ENCODE measurements at places on chromosomes 5 and 9.
A peak's percentile ranks its signal among the peaks of the same experiment; 100 is the strongest.

- no peak for DNase-seq
Observed at GRCh38 chr9:88587182-88587581, 52.2 kb downstream of the NXNL2 start.

DNA sequence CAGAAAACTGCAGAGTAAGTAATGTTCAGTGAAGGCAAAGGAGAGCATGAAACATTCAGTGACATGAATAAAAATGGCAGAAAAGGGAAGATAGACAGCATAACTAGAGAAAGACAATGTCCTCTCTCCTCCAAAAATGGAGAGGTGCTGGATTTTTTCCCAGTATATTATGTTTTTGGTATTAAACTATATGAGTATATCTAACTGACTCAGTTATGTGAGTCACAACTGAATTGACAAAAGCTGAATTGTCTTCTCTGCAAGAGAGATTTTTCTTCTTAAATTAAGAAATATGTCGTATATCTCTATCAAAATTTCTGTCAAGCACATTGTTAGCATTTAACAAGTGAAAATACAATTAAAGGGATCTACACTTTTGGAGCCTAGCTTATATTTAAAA is 375.1 kb downstream of the CHSY3 start:
- no peak for DNase-seq

DNA sequence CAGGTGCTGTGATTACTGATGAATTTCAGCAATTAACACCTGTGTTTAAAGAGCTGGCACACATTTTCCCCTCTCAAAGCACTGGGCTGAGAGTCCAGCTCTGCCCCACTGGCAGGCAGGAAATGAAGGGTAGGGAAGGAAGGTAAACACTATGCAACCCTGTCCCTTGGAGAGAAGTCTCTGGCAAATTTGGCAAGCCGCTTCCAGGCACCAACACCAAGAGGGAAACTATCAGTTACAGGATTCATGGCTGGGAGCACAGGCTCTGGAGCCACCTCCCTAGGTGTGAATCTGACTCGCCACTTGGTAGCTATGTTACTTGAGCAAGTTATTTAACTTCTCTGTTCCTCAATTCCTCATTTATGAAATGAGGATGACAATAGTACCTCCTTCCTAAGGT is 3.3 kb downstream of the ANKS6 start:
- no peak for DNase-seq

- DNase-seq: no peak
Observed at GRCh38 chr5:125894383-125894782, 528.8 kb upstream of the GRAMD2B start.

- no peak for DNase-seq
Observed at GRCh38 chr5:148268566-148268965, at the start of gene SPINK13. TSS of gene SPINK13 (plus strand) at chr5:148268794. CDS start at chr5:148270073, 1,279 bp downstream.

DNA sequence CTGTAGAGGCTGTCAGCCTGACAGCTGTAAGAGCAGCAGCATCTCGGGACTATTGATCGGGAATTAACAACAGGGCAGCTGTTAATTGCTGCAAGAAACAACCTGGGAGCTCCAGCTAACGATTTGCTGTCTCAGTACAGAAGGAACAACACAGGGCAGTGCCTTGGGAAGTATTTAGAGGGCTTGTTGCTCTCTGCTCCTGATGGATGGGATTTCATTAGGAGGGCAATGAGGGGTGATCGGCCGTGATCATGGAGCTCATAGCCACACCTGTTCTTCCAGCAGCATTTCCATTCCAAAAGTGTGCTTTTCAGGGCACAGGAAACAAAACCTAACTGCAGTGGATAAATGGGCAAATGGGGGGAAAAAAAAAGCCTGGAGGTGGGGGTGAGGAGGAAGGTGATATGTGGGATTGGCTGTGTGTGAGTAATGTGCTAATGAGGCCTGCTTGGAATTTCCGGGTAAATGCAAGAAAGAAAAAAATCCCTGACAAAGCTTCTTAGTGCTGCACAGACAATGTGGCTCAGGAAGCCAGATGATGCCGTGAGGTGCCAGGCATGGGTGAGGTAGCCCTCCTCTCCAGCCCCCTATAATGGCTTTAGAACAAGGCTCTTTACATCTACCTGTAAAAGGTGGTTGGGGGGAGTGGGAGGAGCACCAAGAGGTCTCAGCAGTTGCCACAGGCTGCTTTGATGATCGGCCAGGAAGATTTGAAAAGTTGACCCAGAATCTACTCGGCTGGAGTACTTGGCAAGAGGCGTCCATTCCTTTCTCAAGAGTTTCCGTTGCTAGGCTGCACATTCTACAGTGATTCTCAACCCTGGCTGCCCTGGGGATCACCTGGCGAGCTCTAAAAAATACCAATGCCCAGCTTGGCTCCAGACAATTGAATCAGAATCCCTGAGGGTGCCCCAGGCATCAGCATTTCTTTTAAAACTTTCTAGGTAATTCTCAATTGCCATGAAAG is 139.5 kb upstream of the KLF9 start:
- DNase-seq: no peak

DNA sequence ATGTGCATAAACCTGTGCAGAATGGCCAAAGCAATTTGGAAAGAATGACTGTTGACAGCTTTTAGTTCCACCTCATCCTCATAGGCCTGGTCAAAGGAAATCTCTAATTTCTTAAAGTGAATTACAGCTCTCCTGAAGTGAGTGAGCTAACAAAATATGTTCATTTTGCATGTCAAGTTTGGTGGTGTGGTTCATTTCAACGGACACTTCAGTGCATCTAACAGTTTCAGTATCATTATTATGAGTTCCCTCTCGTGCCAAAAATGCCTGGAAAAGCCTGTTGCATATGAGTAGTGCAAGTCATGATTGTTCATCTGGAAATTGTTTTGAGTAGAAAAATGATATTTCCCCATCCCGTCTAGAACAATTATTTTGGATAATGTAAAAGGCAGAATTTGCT is 53.2 kb upstream of the HMHB1 start:
- no peak for DNase-seq

DNA sequence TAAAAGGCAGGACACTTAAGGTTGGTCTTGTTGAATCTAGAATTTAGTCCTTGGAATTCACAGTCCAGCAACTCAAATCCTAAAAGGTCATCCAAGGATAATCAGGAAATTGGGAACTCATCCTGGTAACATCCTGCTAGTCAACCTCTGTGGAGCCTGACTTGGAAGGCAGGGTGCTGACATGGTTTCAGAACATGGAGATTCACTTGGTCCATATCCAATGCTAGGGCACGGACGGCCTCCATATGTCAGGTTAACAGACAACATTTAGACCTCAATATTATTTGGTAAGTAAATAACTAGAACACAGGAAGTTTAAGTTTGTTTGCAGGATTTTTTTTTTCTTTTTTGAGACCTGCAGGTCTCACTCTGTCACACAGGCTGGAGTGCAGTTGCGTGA is 783 bp upstream of the DNAH5 start:
- DNase-seq: no peak

- DNase-seq: no peak
Observed at GRCh38 chr5:2542821-2543220, 208.7 kb downstream of the IRX2 start.

DNA sequence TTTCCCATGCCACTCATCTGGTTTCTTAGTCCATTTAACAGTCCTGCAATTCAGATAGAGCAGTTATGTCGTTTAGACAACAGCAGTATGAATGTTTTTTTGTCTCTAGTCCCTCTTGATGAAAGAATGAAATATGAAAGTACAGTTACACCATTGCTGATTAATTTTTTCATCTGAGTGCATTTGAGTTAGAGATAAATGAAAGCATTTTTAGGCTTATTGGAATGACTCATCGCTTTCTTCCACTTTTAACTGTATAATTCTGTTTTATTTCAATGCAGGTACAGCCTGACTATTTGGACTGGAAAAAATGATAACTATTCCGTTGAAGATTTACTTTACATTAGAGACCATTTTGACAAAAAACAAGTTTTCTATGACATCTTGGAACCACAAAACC is 28.7 kb downstream of the ANKRD34B start:
- no peak for DNase-seq

- DNase-seq: no peak
Observed at GRCh38 chr5:110956280-110956912, 115.1 kb upstream of the TSLP start.

DNA sequence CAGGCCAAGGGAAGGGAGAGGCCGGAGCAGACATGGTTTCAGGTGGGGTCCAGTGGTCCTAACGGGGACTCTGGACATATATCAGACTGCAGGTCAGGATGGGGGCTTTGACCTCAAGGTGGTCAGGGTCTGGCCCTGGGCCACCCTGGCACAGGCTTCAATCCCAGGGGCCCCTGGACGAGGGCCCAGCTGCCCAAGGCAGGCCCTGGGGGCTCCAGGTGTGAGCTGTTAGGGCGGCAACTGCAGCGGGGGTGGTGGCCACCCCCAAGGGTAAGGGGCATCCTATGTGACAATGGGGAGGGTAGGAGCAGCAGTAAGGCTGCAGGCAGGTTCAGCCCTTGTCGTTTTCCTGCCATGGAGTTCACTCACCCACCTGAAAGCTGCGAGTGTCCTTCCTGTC is 45.4 kb upstream of the CLPTM1L start:
- DNase-seq: no peak

DNA sequence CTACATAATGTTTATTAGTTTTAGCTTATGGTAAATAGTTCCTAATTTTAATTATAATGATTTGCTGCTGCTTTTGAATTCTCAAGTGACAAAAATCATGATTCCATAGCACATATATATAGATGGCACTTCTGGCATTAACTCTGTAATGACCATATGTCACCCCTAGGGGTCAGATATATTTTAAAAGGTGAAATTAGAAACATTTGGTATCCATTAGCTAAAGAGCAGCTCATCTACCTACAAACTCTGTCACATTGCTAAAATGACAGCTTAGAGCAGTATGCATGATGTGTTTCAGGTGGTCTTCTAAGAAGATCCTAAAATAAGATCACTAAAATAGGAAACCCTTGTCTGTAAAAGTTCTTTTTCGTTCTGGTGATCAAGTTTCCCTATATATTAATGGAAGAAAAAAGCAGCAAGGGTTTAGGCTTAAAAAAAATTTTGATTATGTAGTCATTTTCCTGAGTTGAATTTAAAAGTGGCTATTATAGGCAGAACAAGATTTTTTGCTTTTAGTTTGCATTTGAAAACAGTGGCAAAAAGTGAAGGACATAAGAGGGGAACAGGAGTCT is 157.7 kb upstream of the POU5F2 start:
- DNase-seq: no peak

GRCh38 chr5:10635257-10635866 is 71.5 kb downstream of the ANKRD33B start:
- DNase-seq: peak; percentile 53

DNA sequence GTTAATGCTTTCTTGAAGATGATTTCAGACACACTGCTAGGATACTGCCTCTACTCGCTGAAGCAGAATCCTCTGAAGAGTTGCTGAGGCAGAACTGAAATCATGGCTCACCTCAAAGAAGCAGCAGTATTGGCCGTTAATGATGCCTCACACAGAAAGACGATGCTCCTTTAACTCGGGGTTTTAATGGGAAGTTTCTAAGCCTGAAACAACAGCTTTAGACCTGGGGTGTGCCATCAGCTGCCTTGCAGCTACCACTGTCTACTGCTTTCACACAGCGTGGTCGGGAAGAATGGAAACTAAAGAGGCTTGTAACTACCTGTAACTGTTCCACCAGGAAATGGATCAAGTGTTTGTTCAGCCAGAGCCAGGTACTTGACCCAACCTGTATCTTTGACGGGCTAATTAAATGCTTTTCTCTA is at the start of gene CTXN3:
Gene CTXN3 (plus strand): TSS at position 65 of the 422 bp plus-strand sequence. CDS start 8,440 bp downstream, outside the sequence.
- DNase-seq: no peak

- DNase-seq: no peak
Observed at GRCh38 chr9:90969021-90969675, 167.5 kb downstream of the SYK start.

- DNase-seq: no peak
Observed at GRCh38 chr5:1200495-1201326, 684 bp upstream of the SLC6A19 start.

- no peak for DNase-seq
Observed at GRCh38 chr9:14383294-14383693, 69.4 kb upstream of the NFIB start.

DNA sequence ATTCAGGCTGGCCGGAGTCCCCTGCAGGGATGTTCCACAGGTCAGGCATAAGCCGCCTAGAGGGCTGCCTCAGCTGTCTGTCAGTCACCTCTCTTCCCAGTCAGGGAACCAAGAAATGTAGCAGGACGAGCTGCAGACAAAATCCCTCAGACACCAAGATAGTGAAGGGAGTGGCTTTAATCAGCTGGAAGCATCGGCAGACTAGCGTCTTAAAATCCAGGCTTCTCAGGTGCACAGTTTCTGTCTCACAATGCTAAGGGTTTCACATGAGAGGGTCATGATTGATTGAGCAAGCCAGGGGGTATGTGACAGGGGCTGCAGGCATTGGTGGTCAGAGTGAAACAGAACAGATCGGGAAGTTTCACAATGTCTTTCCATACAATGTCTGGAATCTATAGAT is 247.2 kb downstream of the CDH10 start:
- no peak for DNase-seq

DNA sequence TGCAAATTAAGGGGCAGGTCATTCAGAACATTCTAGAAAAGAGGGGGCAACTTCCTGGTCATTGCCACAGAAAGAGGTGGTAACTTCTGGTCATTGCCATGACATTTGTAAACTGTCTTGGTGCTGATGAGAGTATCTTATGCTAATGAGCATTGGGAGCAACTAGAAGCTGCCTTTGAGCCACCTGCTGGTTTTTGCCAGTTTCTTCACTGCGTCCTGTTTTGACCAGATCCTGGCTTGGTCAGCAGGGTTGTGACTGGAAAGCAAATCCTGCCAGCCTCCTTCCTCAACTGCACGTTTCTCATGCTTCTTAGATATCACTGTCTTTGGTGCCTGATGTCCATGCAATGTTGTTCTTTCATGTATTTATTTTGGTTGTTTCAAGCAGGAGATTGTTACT is 53.2 kb upstream of the SPATA31C2 start:
- DNase-seq: no peak

DNA sequence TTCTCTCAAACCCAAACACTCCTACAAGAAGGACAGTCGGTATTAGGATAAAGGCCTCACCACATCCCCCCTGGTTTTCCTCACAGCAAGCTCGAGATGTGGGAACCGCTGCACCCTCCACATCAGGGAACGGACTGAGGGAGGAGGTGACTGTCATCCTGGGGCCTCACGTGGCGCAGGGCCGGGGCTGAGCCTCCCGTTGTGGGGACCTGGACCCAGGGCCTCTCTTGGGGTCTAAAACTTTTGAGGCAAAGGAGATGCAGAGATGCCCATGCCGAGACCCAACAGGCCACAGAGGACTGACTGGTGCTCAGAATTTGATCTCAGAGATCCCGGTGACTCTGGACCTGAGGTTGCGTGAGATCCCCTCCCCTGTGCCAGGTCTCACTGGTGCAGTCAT is 72.7 kb downstream of the MRPL36 start:
- DNase-seq: no peak
